ENCODE measurements at places on chromosomes 13 and 19. TPM values are rescaled to one million over a fixed set of nuclear protein-coding genes. Genes with fewer than 3 reads are reported as not detected.

Gene FGF9
- not detected for total RNA-seq

Gene ZFP30
- total RNA-seq: 14.8 TPM

Gene LILRA6
- total RNA-seq: not detected

Gene MARK4
- 14.0 TPM for total RNA-seq

Gene IGFL3
- not detected for total RNA-seq

Gene FFAR1
- total RNA-seq: not detected

Gene POGLUT2
- total RNA-seq: 25.5 TPM

Gene FCGBP
- total RNA-seq: 0.74 TPM

Gene RAB20
- total RNA-seq: 1.3 TPM
